NCI-H226 (cell line): ENCODE measurements at places on chromosomes 16 and 17.
A peak's percentile ranks its signal among the peaks of the same experiment; 100 is the strongest.

DNA sequence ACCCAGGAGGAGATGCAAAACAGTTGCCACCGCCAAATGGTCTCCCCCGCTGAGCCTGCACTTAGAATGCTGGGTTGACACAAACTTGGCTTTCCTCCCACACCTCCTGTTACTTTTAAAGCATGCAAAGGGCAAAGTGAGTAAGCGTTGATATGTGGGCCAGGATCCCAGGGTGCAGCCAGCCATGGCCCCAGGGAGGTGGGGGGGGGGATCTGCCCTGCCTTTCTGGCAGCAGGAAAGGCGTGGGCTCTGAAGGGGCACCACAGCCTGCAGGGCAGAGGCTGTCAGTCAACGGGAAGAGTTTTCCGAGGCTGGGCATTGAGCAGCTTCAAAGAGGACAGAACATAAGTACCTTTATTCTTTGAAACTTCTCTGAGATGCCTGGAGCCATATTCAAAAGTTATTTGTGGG lies 142.3 kb downstream of the ABCC12 start:
- DNase-seq = peak; percentile 97

- no peak for DNase-seq
Measured at GRCh38 chr17:68957944-68958343, 2.8 kb upstream of the ABCA8 start.

GRCh38 chr17:28759256-28759865 lies 15.6 kb downstream of the TRAF4 start:
- no peak for DNase-seq

- no peak for DNase-seq
Measured at GRCh38 chr17:81310949-81311550, 15.9 kb upstream of the SLC38A10 start.

GRCh38 chr16:78748220-78748929 lies 648.9 kb downstream of the WWOX start:
- DNase-seq = no peak

DNA sequence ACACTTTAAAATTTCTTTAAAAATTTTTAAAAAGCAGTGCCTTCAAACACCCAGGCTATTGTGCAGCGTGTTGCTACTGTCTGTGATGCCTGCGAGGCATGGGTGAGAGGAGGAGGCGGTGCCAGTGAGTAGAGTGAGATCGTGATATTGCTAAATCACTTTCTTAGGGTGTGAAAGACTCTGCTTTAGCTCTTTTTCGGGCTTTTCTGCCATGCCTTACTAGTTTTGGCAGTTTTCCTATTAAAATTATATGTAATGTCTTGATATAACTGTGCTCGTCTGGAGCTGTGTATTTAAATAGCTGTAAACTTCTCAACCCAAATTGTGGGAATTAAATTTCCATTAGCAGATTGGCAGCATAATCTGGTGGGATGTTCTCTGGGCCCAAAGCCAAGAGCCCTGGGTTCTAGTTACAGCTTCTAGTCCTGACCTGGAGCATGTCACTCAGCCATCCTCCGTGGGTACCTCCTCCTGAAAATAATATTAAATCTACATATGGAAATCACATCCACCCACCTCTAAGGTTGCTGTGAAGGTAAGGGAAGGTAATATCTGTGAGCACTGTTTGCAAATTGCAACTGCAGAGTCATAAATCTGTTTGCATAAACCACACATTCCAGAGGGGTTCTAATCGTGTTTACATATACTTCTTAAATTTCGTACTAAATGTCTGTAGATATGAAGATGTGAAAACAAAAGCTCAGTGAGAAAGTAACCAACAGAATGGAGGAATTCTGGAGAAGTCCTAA lies 264.3 kb upstream of the CACNG5 start:
- no peak for DNase-seq

DNA sequence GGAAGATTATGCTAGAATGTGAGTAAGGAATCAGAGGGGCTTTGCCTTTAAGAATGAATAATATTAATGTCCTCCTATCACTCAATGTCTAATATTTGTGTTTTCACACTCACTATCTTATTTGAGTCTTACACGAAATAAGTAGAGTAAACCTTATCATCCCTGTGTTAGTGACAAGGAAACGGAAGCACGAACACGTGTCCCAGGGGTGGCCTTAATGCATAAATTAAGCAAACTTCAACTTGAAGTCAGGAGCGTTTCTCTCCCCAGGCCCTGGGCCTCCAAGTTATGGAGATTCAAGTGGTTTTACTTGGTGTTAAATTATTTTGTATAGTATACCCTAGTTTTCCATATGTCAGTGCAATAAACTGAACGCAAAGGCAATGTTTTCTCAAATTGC lies 96.0 kb downstream of the WDR59 start:
- no peak for DNase-seq

DNA sequence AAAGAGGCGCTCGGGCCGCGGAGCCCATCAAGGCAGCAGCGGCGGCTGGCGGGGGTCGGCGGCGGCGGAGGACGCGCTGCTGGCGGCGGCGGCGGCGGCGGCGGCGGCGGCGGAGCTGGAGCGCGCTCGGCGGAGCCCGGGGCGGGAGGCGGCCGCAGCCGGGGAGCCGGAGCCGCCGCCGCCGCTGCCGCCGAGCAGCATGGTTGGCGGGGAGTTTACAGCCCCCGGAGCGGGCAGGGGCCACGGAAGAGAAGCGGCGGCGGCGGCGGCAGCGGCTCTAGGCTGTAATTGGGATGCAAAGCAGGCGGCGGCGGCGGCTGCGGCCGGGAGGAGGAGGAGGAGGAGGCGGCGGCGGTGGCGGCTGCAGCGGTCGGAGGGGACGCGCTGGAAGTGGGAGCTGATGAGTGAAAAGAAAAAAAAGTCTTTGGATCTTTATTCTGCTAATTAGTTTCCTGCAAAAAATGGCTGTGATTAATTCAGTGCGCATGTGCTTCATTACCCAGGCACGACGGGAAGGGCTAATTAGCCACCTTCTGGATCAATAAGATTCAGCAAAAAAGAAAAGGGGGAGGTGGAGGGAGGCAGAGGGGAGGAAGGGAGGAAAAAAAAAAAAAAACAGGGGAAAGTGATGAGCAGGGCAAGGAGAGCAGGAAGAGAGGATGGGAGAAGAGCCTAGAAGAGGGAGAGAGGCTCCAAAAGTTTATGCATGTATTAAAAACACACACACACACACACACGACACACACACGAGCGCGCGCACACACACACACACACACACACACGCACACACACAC lies 10.9 kb upstream of the ZFHX3 start:
- peak; percentile 28 for DNase-seq

DNA sequence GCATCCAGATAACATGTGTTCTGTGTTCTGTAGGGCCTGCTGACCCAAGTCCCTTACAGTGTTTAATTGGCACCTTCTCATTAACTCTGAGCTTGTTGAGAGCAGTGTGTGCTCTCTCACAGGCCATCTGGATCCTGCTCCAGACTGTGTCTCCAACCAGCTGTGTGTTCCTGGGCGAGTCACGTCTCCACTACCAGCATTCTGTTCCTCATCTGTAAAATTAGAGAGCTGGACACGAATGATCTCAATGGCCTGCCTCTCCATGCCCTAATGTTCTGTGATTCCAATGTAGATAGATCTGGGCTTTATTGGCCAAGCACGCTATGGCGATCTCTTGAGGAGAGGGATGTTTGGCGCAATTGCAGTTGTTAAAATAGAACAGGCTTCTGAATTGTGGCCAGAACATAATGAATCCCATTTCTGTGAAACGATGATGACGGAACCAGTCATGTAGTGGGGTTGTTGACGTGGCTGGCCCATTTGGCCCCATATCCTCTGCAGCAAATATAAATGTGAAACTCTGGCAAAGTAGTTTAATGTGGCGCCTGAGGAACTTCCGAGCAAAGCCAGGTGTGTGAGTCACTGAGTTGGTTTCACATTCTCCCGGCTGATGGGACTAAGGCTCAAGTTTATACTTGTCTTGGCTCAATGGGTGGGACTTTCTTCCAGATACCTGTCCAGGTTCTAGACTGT lies 22.2 kb downstream of the TBX4 start:
- DNase-seq = no peak

GRCh38 chr17:3003296-3004149 lies 59.9 kb downstream of the OR1D5 start:
- DNase-seq = no peak

DNA sequence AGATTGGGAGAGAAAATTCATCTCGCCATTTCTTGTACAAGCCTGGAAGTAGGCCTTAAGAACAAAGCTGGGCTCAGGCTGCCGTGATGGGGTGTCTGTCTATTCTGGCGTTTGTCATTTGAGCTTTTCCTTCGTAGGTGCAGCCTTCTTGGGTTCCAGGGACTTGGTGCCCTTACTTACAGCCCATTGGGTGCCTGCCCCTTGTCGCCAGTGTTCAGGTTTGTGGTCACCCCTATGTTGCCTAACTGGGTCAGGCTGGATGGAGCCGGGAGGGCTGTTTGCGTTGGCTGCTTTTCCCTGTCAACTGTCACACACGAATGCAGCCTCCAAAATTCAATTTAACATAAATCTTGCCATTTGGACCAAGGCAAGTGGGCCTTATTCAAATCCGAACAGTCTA lies 23.7 kb upstream of the MED9 start:
- no peak for DNase-seq

GRCh38 chr17:78929908-78930775 lies 5.0 kb upstream of the TIMP2 start:
- DNase-seq = no peak

GRCh38 chr17:59451706-59452105 lies 113.7 kb upstream of the DHX40 start:
- DNase-seq = peak; percentile 80

DNA sequence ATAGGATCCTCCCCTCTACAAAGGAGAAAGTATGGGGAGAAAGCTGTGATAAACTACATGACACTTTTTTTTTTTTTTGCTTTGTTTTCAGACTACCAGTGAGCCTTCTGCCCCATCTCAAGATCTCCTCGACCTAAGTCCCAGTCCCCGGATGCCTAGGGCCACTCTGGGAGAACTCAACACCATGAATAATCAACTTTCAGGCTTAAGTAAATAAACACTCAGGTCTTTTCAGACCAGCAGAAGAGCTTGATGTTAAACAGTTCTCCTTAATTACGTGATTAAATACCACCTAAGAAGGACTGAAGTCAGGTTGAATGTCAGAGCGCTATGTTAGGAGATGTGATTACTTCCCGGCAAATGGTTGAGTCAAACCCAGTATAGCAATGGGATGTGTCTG lies 31.4 kb downstream of the COX11 start:
- DNase-seq = no peak

GRCh38 chr17:78883533-78884131 lies 19.4 kb downstream of the CEP295NL start:
- peak; percentile 96 for DNase-seq

DNA sequence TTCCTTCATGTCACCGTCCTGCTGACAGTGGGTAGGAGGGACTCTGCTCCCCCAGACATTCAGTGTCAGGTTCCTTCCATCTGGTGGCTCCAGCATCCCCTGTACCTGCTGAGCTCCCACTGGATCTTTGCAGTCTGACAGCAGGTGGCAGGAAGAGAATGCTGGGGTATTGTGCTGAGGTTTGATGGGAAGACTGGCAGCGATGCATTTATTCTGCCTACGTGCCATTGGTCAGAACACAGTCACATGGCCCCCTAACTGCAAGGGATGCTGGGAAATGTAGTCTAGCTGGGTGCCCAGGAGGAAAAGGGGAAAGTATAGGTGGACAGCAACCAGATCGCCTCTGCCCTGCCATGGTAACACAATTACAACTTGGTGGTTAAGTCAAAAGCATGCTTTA lies 44.4 kb downstream of the IRX3 start:
- peak; percentile 19 for DNase-seq

DNA sequence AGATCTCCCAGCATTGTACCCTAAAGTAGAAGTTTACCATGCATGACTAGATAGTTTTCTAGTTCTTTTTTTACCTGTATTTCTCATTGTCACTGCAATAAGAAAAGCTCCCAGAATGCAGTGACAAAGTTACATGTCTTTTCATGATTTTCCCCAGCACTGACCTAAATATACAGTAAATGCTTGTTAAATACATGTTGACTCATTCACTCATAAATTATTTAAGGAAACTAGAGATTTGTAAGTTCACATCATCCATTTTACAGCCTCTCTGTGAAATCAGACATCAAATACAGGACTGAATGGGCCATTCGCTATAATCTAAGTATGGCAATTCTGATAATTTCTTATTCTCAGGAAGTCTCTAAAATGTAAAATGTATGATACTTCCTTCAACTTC lies 258.9 kb upstream of the AXIN2 start:
- no peak for DNase-seq

DNA sequence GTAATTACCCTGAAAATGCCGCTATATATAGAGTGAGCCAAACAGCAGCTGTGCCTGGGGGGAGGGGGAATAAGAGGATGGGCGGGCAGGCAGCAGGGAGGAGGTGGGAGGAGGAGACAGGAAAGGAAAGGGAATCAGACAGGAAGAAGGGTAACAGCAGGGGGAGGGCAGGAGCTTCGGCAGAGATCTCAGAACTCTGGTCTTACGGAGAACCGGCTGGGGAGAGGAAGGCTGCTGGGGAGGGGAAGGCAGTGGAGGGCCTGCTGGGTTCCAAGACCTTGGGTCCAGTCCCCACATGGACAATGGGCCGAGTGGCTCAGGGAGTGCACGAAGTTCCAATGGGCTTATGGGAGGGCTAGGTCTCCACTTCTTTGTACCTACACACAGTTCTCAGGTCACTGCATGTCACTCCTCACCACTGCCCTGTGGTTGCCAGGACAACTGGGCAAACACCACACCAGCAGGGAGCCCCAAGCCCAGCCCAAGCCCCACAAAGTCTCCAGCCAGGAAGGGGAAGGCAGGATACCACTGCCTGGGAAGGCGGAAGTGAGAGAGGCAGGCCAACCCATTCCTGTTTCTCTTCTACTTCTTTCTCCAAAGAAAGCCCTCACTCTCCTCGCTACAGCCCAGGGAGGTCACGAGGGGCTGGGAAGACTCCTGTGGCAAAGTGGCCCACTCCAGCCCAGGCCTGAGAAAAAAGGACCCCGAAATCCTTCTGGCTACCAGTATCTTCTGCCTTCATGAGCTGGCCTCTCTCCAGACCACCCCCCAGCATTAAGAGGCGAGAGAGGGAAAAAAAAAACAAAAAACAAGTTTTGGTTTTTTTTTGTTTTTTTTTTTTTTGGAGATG lies 25.3 kb downstream of the G6PC3 start:
- peak; percentile 82 for DNase-seq

GRCh38 chr17:58270476-58271215 lies 10.1 kb downstream of the MPO start:
- DNase-seq = no peak

- DNase-seq = no peak
Measured at GRCh38 chr17:65453204-65453931, 108.1 kb downstream of the AXIN2 start.

DNA sequence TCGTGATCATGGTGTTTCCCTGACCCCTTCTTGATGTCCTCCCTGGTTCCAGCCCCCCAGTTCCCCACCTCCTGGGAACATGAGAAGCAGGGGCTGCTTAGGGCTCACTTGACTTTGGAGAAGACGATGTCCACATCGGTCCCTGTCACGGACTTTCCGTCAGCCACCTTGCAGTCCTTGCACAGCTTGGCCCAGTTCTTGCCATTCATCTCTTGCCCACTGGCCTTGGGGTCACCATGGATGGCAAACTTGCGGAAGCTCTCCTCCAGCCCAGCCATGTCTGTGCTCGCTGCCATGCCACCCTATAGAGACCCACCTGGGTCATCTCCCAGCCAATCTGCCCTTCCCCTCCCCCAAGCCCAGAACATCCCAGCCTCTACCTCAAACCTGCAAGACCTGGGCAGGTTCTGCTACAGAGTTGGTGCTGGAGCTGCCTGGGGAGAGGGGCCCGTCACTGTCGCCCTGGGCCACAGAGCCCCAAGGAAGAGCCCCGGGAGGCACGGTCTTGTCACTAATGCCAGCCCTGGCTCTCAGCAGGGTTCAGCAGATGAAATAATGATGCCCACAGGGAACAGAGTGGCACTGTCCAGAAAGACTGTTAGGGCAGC lies 2.4 kb downstream of the TPPP3 start:
- no peak for DNase-seq
